ENCODE measurements at places on chromosomes 2 and 18. TPM values are rescaled to one million over a fixed set of nuclear protein-coding genes. Genes with fewer than 3 reads are reported as not detected.
A peak's percentile ranks its signal among the peaks of the same experiment; 100 is the strongest.

- H3K27ac ChIP-seq = peak overlapping the region; percentile 10
- H3K36me3 ChIP-seq = no peaks in the 10 kb centered on the region
- H3K27me3 ChIP-seq = no peaks in the 10 kb centered on the region
- no peak overlapping the region for H3K4me3 ChIP-seq
- H3K4me1 ChIP-seq = peaks cover 16% of the 10 kb centered on the region
- no peak for DNase-seq
These were observed 5.5 kb downstream of the NPC1 start for GRCh38 chr18:23580677-23581367.

- H3K4me3 ChIP-seq = no peak overlapping the region
- H3K27me3 ChIP-seq = no peaks in the 10 kb centered on the region
- no peaks in the 10 kb centered on the region for H3K36me3 ChIP-seq
These were observed 18.5 kb upstream of the CCNT2 start for GRCh38 chr2:134900151-134900550.

DNA sequence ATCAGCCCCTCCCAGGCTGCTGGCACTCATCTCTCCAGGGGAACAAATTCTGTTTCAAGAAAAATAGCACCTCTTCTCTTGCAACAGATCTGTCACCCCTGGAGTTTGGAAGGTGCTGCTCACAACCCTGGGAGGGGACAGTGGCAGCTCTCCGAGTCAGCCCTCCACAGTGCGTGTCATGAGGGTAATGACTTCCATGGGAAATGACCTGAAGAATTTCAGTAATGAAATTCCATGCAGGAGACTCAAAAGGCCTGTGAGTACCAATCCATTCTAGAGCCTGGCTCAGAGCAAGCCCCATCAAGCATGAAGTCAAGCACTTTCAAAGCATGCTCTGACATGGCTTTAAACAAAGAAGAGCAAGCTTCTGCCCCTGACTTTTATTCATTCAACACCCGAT lies 276.3 kb upstream of the PARD3B start:
- H3K4me3 ChIP-seq = no peak overlapping the region
- no peak for DNase-seq
- no peaks in the 10 kb centered on the region for H3K36me3 ChIP-seq
- H3K4me1 ChIP-seq = no peaks in the 10 kb centered on the region
- H3K27me3 ChIP-seq = no peaks in the 10 kb centered on the region

DNA sequence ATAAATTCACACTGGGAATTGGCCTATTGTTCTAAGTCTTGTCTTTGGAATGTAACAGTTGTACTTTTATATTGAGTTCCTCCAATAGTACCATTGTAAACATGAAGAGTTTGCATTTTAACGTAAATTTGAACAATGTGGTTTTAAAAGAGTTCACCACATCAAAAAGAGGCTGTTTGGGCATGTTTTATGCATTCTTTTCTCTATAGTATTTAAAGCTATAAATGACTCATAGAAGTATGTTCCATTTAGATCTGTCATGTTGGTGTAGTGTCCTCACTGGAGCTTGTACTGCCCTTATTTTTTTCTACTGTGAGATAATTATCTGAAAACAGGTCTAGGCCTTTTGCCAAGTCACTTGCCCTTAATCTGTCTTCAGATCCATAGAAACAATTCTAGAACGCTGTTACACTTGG lies 141.9 kb downstream of the RHBDD1 start:
- no peaks in the 10 kb centered on the region for H3K27me3 ChIP-seq
- H3K4me1 ChIP-seq = no peaks in the 10 kb centered on the region
- H3K27ac ChIP-seq = no peak overlapping the region
- no peak for DNase-seq
- no peak overlapping the region for H3K4me3 ChIP-seq

The LONRF2 gene
- 24.9 TPM for total RNA-seq

DNA sequence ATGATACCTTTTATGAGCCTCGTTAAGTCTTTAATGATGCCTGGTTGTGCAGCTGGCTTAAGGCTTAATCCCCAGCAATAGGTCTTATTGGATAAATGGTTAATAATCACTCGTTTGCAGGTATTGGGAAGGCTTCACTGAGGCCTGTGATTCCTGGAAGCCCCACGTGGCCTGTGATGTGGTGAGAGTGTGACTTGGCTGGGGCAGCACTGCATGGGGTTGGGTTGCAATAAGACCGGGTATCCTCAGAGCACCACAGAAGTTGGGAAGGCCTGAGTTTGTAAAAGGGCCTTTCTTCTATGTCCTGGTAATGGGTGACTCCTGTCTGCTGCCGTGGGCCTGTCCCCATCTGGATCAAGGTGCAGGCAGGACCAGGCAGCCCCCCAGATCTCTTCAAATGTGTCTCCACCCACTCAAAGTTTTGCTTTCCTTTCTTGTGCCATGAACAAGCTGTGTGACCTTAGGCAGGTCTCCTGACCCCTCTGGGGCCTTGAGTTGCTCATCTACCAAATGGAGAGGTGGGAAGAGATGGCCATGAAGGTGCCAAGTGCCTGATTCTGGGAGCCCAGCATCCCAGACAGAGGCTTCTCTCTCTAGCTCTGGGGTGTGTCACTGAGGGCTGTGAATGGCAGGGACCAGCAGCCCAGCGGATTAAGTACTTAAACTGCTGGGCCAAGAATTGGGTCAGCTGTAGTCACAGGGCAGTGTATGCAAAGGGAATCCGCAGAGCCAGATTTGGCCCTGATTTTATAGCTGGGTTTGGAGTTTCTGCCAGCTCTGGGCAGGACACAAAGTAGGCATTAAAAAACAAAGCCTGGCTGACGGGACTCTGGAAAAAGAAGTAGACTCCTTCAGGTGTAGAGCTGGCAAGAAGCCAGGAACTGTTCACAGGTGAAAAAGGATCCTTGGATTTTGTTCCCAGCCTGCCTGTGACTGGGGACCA lies 24.4 kb downstream of the LBH start:
- DNase-seq = no peak
- no peaks in the 10 kb centered on the region for H3K27me3 ChIP-seq
- peak overlapping the region; percentile 34 for H3K27ac ChIP-seq
- no peak overlapping the region for H3K4me3 ChIP-seq

The CHRNG gene
- not detected for total RNA-seq

GRCh38 chr2:241722896-241723454 lies 11.5 kb upstream of the D2HGDH start:
- H3K36me3 ChIP-seq = peaks cover 11% of the 10 kb centered on the region
- no peak for DNase-seq
- H3K4me1 ChIP-seq = no peaks in the 10 kb centered on the region
- no peak overlapping the region for H3K27ac ChIP-seq
- H3K4me3 ChIP-seq = no peak overlapping the region
- no peaks in the 10 kb centered on the region for H3K27me3 ChIP-seq

GRCh38 chr2:151544449-151544848 lies 134.7 kb downstream of the RIF1 start:
- DNase-seq = no peak
- H3K4me1 ChIP-seq = no peaks in the 10 kb centered on the region
- H3K4me3 ChIP-seq = no peak overlapping the region
- no peak overlapping the region for H3K27ac ChIP-seq

The ZDBF2 gene
- 7.2 TPM for total RNA-seq

The TACR1 gene
- total RNA-seq = 1.3 TPM

DNA sequence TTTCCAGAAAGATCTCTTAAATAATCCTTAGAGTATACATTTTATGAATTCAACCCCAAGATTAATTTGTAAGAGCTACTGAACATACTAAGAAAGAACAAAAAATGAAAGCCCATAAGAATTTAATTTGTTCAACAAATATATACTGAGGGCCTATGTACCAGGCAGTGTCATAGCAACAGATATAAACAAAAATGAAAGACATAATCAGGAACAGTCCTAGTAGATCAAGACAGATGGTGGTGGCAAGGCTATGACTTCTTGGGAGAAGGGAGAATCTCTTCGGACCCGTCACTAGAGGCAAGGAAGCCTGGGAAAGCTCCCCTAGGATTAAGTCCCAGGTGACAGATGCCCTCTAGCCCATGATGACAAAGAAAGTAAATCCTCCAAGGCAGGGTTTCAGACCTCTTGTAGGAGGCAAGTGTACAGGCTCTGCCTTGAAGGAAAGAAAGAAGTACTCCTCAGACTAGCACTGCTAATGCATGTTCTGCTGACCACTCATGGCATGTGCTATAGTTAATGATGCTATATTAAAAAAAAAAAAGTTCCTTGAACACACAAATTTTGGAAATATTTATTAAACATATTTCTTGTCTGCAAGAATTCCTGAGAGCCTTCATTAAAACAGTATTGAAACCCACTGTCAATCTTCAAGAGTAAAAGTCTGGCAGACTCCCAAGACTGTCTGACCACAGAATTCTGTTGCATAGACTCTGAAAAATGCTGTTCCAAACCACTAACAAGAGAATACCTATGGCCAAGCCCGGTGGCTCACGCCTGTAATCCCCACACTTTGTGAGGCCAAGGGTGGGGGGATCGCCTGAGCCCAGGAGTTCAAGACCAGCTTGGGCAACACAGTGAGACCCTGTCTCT lies 31.5 kb downstream of the NOL10 start:
- H3K27ac ChIP-seq = no peak overlapping the region
- no peaks in the 10 kb centered on the region for H3K27me3 ChIP-seq
- H3K4me3 ChIP-seq = no peak overlapping the region

GRCh38 chr2:68366083-68366560 lies 1.0 kb downstream of the PLEK start:
- peak overlapping the region; percentile 25 for H3K4me3 ChIP-seq
- no peaks in the 10 kb centered on the region for H3K27me3 ChIP-seq
- no peaks in the 10 kb centered on the region for H3K4me1 ChIP-seq
- DNase-seq = no peak

The UGT1A10 gene
- not detected for total RNA-seq

DNA sequence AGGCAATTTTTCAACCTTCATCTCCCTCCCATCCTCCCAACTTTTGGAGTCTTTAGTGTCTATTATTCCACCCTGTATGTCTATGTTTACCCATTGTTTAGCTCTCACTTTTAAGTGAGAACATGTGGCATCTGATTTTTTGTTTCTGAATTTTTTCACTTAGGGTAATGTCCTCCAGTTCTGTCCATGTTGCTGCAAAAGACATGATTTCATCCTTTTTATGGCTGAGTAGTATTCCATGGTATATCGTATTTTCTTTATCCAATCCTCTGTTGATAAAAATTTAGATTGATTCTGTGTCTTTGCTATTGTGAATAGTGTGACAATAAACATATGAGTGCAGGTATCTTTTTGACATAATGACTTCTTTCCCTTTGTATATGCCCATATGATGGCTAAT lies 48.2 kb downstream of the G6PC2 start:
- DNase-seq = no peak
- H3K36me3 ChIP-seq = no peaks in the 10 kb centered on the region
- no peak overlapping the region for H3K4me3 ChIP-seq
- no peaks in the 10 kb centered on the region for H3K27me3 ChIP-seq
- H3K27ac ChIP-seq = no peak overlapping the region

GRCh38 chr18:64488698-64489097 lies 339.8 kb upstream of the LINC00305 start:
- H3K4me3 ChIP-seq = no peak overlapping the region
- DNase-seq = no peak
- H3K27me3 ChIP-seq = no peaks in the 10 kb centered on the region
- no peaks in the 10 kb centered on the region for H3K36me3 ChIP-seq

DNA sequence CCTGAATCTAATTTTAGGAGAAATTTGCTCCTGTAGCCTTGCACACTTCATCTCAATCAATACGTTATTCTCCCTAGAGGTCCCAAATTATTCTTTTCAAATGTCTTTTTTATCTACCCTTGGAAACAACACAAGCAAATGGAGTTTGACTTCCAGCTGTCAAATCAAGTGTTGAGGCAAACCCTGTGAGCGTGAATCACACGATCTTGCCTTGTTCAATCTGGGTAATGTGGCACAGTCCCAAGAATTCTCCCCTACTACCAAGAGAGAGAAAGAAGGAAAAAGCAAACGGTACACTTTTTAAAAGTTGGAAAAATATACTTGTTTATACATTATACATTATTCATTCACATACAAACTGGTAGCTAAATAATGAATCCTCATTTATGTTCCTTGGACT lies 2035.3 kb upstream of the CELF4 start:
- H3K36me3 ChIP-seq = no peaks in the 10 kb centered on the region
- no peak overlapping the region for H3K4me3 ChIP-seq
- H3K27ac ChIP-seq = no peak overlapping the region
- no peak for DNase-seq

DNA sequence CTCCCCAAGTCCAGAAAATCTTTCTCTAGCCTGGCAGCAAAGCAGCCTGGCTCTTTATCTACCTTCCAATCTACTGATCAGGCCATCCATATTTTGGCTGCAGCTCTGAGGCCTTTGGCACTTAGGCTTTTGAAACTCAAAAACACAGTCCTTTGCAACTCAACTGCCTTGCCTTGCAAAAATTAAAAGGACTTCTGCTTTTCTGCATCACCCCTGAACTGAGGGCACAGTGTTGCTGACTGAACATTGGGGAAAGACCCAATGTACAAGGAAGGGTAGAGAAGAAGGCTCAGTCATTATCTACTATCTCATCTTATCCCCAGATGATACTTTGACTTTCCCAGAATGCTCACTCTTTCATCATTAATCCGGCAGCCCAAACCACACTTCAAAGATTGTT lies 625.5 kb downstream of the ARHGAP15 start:
- DNase-seq = no peak
- no peaks in the 10 kb centered on the region for H3K27me3 ChIP-seq
- H3K4me3 ChIP-seq = no peak overlapping the region
- no peak overlapping the region for H3K27ac ChIP-seq
- H3K36me3 ChIP-seq = no peaks in the 10 kb centered on the region

The TMEM198 gene
- total RNA-seq = 1.8 TPM

DNA sequence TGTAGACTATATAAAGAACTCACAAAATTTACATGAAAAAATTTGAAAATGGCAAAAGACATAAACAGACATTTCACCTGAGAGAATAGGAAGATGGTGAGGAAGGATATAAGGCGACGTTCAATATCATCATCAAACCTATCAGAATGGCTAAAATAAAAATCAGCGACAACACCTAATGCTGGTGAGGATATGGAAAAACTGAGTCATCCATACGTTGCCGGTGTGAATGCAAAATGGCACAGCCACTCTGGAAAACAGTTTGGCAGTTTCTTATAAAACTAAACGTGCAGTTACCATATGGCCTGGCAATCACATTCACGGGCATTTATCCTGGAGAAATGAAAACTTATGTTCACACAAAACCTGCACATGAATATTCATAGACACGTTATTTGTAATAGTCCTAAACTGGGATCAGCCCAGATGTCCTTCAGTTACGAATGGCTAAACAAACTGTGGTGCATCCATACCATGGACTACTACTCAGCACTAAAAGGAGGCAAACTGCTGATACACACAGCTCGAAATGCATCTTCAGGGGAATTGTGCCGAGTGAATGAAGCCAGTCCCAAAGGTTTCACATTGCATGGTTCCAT lies 63.1 kb upstream of the TXNDC2 start:
- H3K36me3 ChIP-seq = no peaks in the 10 kb centered on the region
- no peak overlapping the region for H3K27ac ChIP-seq
- DNase-seq = no peak
- H3K4me1 ChIP-seq = peaks cover 4% of the 10 kb centered on the region

GRCh38 chr2:20957788-20958525 lies 85.9 kb downstream of the APOB start:
- H3K36me3 ChIP-seq = no peaks in the 10 kb centered on the region

- DNase-seq = no peak
- no peak overlapping the region for H3K27ac ChIP-seq
- no peaks in the 10 kb centered on the region for H3K36me3 ChIP-seq
- H3K27me3 ChIP-seq = no peaks in the 10 kb centered on the region
These were observed 6.2 kb downstream of the KCNIP3 start for GRCh38 chr2:95303191-95303919.

GRCh38 chr2:23530206-23530908 lies 145.4 kb downstream of the KLHL29 start:
- H3K27ac ChIP-seq = no peak overlapping the region
- no peak overlapping the region for H3K4me3 ChIP-seq
- DNase-seq = no peak
- no peaks in the 10 kb centered on the region for H3K36me3 ChIP-seq

- no peak overlapping the region for H3K27ac ChIP-seq
- H3K36me3 ChIP-seq = no peaks in the 10 kb centered on the region
- H3K4me1 ChIP-seq = no peaks in the 10 kb centered on the region
- H3K4me3 ChIP-seq = no peak overlapping the region
- no peak for DNase-seq
These were observed 22.2 kb downstream of the MCFD2 start for GRCh38 chr2:46893269-46893939.
